Spleen (tissue), 13 donors: ENCODE measurements at places on chromosomes 6 and 20. TPM values are rescaled to one million over a fixed set of nuclear protein-coding genes. Genes with fewer than 3 reads are reported as not detected.

- no peak for DNase-seq
Measured at GRCh38 chr6:138104618-138105213, 2.5 kb downstream of the PERP start.

- DNase-seq: no peak
Measured at GRCh38 chr6:36267731-36268477, 2.0 kb upstream of the PNPLA1 start.

- DNase-seq: no peak
Measured at GRCh38 chr6:30570740-30571074, 535 bp upstream of the ABCF1 start.

GRCh38 chr6:12595161-12595811, 121.3 kb upstream of the PHACTR1 start:
- no peak for DNase-seq

DNA sequence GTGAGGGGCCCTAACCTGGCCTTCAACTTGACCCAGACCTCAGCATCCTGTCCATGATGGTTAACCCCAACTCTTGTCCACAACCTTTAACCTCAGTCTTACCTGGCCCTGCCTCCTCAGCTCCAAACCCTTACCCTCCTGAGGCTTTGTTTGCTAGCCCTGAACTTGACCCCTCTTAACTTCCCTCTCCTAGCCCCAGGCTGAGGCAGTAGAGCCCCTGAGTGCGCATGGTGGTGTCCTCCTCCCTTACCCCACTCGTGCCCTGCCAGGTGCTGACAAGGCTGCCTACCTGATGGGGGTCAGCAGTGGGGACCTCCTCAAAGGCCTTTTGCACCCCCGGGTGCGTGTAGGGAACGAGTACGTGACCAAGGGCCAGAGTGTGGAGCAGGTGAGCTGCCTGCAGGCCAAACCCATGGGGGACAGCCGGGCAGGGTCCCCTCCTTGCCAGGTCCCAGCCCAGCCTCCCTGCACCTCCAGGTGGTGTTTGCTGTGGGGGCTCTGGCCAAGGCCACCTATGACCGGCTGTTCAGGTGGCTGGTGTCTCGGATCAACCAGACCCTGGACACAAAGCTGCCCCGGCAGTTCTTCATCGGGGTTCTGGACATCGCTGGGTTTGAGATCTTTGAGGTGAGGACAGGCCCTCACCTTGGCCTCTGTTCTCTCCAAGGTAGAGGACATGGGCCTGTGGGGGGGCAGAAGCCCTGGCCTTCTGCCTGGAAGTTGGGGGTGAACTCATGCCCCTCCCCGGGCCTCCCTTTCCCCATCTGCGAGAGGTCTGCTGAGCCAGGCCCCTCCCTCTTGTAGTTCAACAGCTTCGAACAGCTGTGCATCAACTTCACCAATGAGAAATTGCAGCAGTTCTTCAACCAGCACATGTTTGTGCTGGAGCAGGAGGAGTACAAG, 31.9 kb downstream of the MYH7B start:
- DNase-seq: no peak

DNA sequence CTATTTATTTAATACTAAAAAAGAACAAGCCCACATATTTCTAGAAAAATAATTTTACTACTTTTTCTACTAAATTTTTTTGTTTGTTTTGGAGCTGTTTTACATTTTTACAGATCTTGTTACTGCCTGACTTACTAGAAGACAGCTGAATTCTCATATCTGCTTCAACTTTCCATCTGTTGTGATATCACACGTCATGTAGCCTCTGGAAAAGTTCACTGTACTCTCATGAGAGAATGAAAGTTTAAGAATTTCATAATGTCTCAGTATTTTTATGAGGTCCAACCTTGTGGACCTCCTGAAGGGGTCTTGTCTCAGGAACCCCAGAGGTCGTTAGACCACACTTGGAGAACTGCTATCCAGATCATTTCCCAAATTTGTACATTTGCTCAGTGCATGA, 81.7 kb upstream of the MTHFD1L start:
- DNase-seq: no peak

DNA sequence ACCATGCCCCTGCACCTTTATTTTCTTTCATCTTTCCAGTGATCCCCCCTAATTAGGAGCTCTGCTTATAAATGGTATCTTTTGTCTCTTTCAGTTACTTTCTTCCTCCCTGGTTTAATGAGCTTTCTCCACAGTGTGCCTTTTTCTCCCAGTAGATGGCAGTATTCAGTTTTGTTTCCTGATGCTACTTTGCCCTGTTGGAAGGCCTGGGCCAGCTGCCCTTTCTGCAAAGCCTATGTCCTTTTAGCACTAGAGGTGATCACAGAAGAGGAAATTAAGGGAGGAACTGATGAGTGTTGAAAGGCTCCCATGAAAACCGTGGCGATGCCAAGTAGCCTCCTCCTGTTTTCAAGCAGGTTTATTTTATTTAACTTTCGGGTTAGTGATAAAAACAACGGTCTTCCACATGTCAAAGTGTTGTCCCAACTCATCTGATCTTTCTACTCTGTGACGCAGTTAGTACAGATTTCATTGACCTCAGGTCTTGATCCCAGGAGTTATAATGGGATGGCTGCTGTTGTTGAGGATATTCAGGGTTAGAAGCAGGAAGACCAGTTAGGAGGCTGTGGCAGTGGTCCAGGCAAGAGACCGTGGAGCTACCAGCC, 184.2 kb upstream of the BMP2 start:
- DNase-seq: peak; percentile 54

- DNase-seq: peak; percentile 85
Measured at GRCh38 chr20:45406260-45407066, 1.6 kb upstream of the DBNDD2 start.

GRCh38 chr6:13495112-13495776, 7.8 kb upstream of the GFOD1 start:
- DNase-seq: no peak

The ZNF391 gene
- 2.1 TPM for polyA plus RNA-seq

The RSPO3 gene
- polyA plus RNA-seq: 8.2 TPM

The ZSCAN23 gene
- 0.14 TPM for polyA plus RNA-seq

The SIRPB1 gene
- 1.4 TPM for polyA plus RNA-seq
